ENCODE measurements at places on chromosomes 11 and 22. TPM values are rescaled to one million over a fixed set of nuclear protein-coding genes. Genes with fewer than 3 reads are reported as not detected.

Gene UPK3A
- total RNA-seq, result not detected

Gene ANKK1
- 0.19 TPM for total RNA-seq

Gene HYLS1
- 6.4 TPM for total RNA-seq

- peak; percentile 92 for DNase-seq
Measured at GRCh38 chr11:34650528-34650927, 29.6 kb downstream of the EHF start.

GRCh38 chr11:19907008-19907579 is 194.5 kb downstream of the NAV2 start:
- no peak for DNase-seq

GRCh38 chr11:35711173-35711910 is 48.8 kb downstream of the TRIM44 start:
- DNase-seq, result no peak

GRCh38 chr11:126459691-126460281 is 104.3 kb downstream of the ST3GAL4 start:
- no peak for DNase-seq

DNA sequence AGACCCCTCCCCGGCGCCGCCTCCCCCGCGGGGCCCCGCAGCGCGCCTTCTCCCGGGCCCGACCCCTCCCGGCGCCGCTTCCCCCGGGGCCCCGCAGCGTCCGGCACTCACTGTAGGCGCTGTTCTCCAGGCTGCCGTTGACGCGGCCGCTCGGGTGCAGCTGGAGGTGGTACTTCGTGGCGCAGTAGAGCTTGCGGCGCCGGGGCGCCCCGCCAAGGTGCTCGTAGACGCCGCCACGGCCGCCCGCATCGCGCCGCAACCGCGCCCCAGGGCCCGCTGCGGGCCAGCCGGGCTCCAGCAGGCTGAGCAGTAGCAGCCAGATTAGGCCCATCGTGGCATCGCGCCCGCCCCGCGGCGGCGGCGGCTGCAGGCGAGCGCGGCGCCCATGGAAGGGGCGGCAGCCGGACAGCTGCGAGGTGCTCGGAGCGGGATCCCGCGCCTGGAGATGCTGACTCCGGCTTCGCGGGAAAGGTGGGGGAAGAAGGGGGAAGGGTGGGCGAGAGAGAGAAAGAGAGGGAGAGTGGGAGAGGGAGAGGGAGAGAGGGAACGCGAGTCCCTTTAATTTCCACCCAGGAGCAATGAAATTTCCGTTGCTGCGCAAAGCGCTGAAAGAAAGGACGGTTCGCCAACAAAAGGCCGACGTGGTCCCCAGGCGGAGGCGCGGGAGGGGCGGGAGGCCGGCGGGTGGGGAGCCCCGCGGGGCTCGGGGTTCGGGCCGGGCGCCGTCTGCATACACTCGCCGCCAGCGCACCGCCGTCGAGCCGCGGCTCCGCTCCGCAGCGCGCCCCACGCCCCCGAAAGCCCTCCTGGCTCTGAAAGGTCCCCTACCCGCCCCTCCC is at the start of gene FGF3:
FGF3 (minus strand) TSS at position 814 of the 839 bp plus-strand sequence; CDS start at position 331, 483 bp downstream.
- no peak for DNase-seq

GRCh38 chr11:74278103-74278502 is 33.3 kb downstream of the P4HA3 start:
- DNase-seq, result no peak

Measured in natural killer cell treated with Interleukin-12 subunit alpha and Interleukin-12 subunit beta and Interleukin-15 and Interleukin-18, amount 100 ng/mL, for 72 hours (primary cell).